ENCODE measurements at places on chromosomes 6 and 20.
A peak's percentile ranks its signal among the peaks of the same experiment; 100 is the strongest.

DNA sequence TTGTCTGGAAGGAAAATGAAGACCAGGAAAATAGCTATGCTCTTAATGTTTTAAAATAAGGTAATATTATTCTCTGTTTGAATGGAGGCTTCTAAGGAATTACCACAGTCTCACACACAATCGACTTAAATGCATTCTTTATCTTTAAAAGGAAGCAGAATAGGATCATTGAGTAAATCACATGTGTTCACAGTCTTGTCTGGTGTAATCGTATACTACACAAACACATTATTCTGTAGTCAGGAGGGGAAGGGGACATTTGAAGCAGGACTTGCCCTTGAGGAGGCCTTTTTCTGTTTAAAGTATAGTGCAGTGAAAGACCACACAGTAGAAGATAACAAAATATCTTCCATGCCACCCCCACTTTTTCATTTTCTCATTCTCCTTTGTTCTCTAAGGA is 20.6 kb upstream of the REV3L start:
- DNase-seq: no peak

- no peak for DNase-seq
Observed at GRCh38 chr6:136979206-136979605, 57.1 kb downstream of the SLC35D3 start.

- no peak for DNase-seq
Observed at GRCh38 chr6:15864708-15865062, 201.9 kb upstream of the DTNBP1 start.

DNA sequence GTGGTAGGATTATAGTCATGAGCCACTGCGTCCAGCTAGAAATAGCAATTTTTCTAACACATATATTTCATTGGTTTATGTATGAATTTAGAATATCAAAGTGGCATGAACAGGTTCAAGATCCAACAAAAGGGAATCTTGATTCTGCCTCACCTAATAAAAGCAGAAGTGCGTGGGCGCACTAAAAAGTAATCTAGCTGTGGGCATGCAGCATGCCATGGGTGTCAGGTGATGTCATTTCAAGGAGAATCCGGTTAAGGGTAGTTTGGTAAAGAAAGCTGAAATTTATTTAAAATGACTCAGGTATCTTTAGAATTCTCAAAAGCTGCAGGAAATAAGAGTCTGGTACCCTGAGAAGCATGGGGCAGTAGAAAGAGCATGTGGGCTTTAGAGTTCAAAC is 17.6 kb downstream of the LRRN4 start:
- DNase-seq: no peak

GRCh38 chr20:36886859-36887751 is 11.2 kb downstream of the TLDC2 start:
- peak; percentile 87 for DNase-seq

- peak; percentile 84 for DNase-seq
Observed at GRCh38 chr20:38298768-38299288, 5.1 kb upstream of the BPI start.

DNA sequence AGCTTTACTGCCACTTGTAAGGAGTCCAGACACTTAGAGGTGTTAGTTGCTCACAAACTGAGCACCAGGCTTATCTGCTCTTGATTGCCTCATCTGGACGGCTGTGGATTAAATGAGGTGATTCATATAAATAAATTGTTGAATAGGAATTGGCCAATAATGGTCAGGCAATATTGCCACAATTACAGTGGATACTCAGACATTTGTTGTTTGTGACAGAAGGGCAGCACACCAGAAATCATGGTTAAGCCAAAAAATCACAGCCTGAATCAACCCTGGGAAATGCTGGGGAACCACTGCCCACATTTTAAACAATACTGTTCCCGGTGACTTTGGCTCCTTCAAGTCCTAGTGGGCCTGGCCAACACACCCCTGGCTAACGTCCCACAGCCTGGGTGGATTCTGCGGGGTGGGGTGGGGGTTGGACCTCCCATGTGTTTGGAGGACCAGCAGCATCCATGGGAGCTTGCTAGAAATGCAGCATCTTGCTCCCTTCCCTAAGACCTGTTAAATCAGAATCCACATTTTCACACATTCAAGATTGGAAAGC is 29.5 kb upstream of the SPDEF start:
- no peak for DNase-seq

DNA sequence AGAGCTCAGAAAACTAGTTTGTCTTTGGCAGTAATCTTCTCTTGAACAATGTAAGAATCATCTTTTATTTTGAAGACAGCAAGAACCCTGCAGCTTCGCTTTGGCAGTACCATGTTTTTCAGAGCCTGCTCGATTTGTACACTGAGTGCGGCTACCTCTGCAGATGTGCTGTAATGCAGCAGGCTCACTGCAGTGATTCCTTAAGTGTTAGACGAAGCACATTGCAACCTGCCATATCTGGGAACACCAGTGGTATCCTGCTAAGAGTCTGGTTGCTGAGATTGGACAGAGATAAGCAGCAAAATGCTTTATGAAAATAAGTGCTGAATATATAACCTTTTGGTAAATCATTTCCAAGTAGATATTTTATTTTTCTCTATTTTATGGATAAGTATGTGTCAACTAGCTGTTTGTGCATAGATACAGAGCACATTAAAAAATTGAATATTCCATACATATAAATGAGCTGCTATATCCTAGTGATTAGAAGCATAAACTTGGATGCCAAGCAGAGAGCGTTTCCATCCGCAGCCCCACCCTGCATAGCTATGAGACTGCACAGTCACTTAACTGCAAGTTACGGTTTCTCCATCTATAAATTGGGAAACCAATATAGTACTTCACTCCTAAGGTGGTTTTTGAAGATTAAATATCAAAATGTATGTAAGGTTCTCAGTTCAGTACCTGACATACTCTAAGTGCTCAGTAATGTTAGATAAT is 328.3 kb downstream of the FARS2 start:
- no peak for DNase-seq

DNA sequence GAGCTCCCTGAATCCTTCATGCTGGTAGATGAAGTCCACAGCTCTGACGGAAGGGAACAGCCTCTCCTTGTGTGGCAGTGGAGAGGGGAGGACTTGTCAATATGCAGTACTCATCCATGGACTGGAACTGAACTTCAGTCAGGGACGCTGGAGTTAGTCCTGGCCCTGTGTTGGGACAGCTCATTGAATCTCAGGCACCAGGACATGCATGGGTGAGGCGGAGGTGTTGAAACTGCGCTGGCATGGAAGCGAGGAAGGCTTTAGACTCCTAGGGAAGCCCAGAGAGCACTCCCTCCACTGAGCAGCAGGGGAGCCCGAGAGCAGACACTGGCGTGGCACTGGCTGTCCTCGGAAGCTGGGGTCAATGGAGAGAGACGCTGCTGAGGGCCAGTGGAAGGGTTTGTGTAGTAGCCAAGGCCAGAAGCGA is 161.3 kb upstream of the GGTLC1 start:
- DNase-seq: no peak

Measured in right hindlimb (tissue), 1 donor.